Fibroblast of mammary gland (primary cell): ENCODE measurements at places on chromosomes 12 and 14.
A peak's percentile ranks its signal among the peaks of the same experiment; 100 is the strongest.

- DNase-seq = no peak
These were observed 93.5 kb downstream of the SMOC1 start for GRCh38 chr14:69972755-69973154.

GRCh38 chr12:47557386-47557785 lies 148.4 kb downstream of the RPAP3 start:
- no peak for DNase-seq

- no peak for DNase-seq
These were observed 1.9 kb downstream of the CACNB3 start for GRCh38 chr12:48819986-48820725.

DNA sequence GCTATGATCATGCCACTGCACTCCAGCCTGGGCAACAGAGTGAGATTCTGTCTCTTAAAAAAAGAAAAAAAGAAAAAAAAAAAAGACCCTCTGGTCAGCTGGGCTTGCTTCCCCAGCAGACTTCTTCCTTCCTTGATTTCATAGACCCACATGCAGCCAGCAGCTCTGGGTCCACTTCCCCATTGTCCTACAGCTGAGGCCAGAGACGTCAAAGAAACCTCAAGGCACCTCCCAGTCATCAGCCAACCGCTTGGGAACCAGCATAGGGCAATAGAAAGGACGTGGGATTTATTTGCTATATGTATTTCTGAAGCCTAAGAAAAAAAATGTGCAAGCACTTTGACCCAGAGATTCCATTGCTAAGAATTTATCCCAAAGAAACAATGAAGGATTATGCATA lies 35.4 kb upstream of the SPPL3 start:
- DNase-seq = no peak

DNA sequence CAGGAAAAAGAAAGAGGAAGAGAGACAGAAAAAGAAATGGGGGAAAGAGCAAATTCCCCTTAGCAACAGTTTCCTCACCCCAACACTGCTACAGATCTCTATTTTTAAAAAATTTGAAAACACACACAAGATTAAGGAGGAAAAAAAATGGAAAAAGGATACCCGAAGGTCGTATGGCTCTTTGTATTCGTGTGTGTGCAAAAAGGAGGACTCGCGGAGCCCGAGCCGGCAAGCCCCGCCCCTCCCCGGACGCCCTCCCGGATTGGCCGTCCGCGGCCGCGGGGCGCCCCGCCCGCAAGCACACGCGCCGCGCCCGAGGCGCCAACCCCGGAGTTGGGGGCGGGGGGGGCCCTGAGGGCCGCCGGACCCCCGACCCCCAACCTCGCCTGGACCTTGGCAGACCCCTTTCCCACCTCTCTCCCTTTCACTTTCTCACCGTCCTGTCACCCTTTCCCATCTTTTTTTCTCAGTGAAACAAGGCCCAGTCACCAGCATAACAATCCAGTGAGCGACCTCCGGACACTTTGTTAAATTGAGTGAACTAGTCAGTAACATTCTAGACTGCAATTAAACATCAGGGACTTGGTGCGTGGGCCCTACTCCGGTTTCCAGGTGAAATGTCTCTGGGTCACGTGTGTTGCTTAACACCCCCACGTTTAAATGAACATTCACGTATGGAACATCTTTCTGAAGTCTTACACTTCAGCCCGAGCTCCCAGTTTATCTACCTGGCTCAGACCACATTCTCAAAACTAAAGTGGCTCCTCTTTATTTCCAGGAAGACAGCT lies at the start of gene C14orf93:
C14orf93 (minus strand) TSS at position 205 of the 788 bp plus-strand sequence. CDS start 11,120 bp downstream, outside the sequence.
- peak; percentile 44 for DNase-seq

DNA sequence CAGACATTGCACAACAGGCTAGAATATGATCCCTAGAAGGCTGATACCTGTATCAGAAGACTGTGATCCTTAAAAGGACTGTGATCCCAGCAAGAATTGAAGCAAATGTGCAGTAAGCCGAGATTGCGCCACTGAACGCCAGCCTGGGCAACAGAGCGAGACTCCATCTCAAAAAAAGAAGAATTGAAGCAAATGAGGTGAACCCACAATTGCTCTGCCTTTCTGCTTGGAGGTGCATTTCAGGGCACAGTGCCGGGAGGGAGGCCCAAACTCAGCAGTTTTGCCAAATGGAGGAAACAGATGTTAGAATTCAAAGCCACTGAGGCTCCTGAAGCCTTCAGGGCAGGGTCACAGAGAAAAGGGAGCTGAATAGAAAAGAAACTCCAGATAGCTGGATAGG lies 61.1 kb upstream of the COCH start:
- no peak for DNase-seq

GRCh38 chr12:109932878-109933503 lies 32.9 kb downstream of the TCHP start:
- no peak for DNase-seq

GRCh38 chr12:5901416-5901815 lies 43.6 kb downstream of the ANO2 start:
- no peak for DNase-seq

DNA sequence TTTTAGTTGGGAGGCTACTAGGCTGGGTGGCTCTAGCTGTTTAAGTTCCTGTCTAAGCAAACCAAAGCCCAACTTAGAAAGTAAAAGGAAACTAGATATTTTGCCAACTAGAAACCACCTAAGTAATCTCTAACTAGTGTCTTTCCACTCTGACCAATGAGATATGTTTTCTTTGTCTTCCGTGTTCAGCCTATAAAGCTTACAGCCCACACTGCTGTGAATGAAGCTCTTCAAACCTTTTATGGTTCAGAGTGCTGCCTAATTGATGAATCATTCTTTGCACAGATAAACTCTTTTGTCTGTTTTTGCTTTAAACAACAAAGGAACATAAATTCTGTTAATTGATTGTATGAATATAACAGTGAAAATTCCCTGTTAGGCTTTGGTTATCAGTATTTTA lies 66.1 kb downstream of the FUT8 start:
- DNase-seq = peak; percentile 38

DNA sequence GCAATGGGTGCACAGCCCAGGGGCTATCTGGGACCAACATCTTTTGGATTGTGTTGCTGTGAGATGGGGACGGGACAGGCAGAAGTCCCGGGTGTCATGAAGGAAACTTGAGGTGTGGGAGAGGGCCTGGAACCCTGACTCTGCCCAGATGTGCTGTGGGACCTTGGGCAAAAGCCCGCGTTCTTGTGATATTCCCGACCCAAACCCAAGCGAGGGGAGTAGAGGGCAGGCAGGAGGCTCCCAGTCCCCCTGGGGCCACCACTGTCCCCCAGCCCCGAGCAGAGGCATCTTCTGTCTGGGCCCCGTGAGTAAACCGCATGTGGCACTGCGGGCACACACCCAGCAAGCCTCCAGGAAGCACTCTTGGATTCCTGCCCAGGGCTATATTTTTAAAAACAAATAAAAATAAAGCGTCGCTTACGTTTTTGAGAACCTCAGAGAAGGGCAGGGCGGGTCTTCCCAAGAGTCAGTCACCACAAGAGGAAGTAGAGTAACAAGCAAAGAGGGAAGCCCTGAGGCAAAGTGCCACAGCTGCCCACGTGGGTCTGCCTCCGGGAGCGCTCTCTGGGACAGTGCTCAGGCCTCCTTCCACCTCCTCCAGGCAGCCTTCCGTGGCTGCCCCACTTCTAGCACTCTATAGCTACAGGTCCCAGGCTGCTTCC lies 39.5 kb downstream of the BEGAIN start:
- DNase-seq = no peak

- DNase-seq = no peak
These were observed at the start of gene PDZRN4 for GRCh38 chr12:41188058-41188840. PDZRN4 (plus strand) TSS chr12:41188320.

DNA sequence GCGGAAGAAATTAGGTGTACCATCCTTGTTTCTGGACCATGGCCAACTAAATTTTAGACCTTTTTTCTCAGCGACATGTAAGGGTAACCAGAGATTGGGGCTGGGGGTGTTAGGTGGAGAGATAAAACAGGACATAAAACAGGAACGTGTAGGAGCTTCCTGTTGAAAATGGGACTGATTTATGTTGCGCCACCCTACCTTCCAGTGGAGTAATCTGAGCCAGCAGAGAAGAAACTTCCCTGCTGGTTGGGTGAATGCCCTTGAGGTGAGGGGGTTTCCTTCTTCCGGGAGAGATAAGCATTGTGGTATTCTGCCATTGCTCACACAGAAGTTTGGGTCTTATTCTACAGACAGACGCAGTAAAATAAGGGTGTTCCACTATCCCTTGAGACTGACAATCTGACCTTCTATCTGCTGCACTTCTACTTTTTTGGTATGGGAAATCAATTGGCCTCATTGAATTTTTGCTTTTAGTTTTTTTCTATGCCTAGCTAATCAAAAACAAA lies 417.6 kb downstream of the PCNX1 start:
- DNase-seq = peak; percentile 32

DNA sequence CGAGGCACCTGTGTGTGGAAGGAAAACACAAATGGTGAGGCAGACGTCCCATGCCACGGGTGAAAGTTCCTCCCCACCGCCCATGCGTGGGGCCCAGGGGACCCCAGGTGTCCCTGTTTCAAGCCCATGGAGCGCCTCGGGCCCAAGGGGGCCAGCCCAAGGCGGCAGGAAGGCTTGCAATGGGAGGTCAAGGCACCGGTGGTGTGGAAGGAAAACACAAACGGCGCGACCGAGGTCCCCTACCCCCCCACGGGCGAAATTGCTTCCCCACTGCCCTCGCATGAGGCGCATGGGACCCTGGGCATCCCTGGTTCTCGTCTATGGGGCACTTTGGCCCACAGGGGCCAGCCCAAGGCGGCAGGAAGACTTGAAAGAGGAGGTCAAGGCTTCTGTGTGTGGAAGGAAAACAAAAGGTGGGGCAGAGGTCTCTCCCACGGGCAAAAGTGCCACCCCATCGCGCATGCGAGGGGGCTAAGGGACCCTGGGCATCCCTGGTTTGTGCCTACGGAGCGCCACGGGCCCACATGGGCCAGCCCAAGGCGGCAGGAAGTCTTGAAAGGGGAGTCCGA lies 379.4 kb downstream of the ALG10 start:
- no peak for DNase-seq

- DNase-seq = no peak
These were observed 28.3 kb upstream of the ZFP36L1 start for GRCh38 chr14:68820999-68821683.

DNA sequence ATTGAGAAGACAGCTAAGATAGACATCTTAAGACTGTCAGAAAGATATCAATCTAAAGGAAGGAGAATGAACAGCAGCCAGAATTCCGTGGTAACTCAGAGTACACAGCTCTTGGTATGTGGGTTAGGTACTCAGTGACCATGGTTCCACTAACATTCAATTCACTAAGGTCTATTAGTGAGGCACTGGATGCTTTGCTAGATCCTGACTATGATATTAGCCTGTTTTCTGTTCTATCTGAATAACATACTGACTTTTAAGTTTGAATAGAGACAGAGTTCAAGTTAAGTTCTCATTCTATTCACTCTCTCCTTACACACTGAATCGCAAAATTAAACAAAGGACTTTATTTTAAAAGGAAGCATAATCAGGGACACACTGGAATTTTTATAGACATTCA lies 106.4 kb downstream of the PRKD1 start:
- DNase-seq = no peak

GRCh38 chr14:59032826-59033225 lies 155.6 kb upstream of the DAAM1 start:
- no peak for DNase-seq

- DNase-seq = no peak
These were observed 11.6 kb downstream of the VRK1 start for GRCh38 chr14:96808619-96809406.

DNA sequence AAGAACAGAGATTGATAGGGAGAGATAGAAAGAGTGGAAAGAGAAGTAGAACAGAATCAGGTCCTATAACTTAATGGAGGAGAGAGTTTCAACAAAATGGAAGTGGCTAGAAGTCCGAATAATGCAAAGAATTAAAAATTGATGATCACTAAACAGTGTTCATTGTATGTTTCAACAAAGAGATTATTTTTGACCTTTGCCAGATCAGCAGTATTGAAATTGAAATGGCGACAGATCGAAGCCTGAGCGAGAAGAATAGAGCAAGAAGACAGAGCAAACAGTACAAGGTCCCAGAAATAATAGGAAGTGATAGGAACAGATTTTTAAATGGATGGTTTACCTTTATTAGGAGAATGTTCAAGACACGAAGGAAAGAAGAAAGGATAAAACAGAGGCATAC lies 1012.8 kb upstream of the FBXO33 start:
- DNase-seq = no peak

DNA sequence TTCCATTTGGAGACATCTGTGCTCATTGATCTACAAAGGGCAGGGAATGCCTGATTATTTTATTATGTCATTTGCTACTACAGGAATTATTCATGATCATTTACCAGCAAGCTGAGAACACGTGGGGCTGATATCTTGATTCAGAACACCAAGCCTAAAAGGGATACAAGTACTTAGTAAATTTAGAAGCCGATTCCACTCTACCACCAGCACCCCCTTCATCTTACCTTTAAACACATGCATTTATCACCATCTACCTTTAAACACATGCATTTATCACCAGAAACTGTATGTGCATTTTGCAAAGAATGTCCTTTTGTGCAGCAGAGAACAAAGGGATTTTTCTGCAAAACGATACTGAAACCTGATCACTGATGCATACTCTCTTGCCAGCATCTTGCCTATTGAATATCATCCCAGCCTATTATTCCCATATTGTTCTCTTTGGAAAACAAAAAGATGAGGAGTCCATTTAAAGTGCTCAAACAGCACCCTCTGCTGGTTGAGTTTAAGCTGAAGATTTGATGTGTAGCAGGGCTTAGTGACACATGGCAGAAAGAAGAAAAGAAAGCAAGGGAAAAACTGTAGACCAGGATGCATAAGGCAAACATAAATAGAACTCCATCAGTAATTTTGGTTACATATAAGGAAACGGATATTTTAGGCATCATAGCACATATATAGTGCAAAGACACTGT lies 132.6 kb upstream of the PLEKHG7 start:
- peak; percentile 89 for DNase-seq

GRCh38 chr12:29427964-29428363 lies 47.0 kb upstream of the ERGIC2 start:
- DNase-seq = no peak
